ENCODE measurements at places on chromosomes 2 and 18. TPM values are rescaled to one million over a fixed set of nuclear protein-coding genes. Genes with fewer than 3 reads are reported as not detected.
A peak's percentile ranks its signal among the peaks of the same experiment; 100 is the strongest.

DNA sequence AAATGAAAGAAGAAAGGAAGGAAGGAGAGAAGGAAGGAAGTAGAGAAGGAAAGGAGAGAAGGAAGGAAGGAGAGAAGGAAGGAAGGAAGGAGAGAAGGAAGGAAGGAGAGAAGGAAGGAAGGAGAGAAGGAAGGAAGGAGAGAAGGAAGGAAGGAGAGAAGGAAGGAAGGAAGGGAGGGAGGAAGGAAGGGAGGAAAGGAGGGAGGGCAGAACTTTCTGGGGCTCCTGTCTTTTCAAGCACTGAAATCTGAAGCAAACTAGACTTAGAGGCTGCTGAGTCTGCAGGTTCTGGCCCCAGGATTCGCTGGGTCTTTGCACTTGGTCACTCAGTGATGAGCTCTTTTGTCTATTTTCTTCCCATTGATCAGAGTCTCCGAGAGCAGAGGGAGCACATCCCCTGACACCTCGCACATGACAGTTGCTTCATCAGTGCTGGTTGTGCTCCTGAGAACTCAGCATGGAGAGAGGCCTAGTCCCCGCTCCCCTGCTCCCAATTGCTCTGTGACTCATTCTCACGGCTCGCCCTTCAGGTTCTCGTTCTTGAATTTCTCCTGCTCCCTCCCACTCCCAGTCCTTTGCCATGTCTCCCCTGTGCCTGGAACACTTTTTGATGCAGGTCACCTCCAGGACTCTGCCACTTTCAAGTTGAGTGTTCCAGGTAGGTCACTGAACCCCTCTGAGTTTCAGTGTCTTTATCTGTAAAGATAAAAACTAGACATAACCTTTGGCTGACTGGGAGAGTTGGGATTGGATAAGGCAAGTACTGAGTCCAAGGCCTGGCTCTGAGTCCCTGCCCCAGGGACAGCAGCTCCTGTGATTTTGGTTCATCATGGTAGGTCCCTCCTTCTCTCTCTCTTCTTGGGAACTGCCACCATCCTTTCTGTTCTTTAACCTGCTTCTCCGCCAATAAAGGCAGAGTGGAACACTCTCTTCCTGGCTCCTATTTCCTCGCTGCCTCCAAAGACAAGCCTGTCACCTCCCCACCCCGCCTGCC, 55.2 kb downstream of the TNP1 start:
- no peak for DNase-seq

- peak; percentile 14 for DNase-seq
These were observed 319.9 kb upstream of the SLC14A2 start for GRCh38 chr18:45295388-45295787.

DNA sequence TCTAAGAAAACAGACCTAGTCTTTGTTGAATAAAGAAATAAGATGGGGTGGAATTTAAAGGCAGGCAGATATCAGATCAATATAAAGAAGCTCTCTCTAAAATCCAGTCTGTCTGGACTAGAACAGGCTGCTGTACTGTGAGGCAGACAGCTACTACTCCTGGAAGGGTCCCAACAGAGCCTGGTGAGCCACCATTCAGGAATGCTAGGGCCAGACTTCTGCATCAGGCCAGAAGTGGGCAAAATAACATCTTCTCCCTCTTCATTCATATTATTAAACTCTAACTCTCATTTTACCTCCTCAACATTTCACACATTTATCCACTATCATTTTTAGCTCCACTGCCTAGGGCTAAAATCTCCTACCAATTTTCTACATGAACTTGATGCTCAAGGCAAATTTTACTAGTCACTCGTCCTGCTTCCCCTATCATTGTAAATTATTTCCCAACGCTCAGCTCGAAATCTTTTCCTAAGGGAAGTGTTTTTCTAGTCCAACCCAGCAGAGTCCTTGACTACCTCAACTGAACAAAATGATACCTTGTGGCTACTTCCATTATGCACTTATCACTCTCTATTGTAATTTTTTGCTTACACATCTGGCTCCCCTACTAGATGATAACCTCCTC, 45.2 kb upstream of the GLS start:
- DNase-seq: no peak

DNA sequence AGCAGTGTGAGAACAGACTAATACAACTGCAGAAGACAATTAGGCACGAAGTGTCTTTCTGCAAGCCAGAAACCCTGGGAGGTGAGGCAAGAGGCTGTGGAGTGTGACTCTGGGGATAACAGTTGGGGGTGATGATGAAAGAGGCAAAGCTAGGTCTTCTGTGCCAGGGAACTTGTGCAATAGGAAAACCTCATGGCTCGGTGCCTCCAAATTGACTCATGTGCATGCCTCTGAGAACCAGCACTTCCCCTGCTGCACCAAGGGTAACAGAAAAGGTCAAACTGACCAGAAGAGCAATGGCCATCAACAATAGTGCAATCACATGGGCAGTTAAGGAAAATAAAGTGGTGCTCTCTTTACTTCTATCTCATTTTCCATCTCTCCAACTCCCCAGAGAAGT, 136.4 kb downstream of the SCG2 start:
- no peak for DNase-seq

GRCh38 chr2:229137639-229138038, 133.4 kb downstream of the PID1 start:
- no peak for DNase-seq

DNA sequence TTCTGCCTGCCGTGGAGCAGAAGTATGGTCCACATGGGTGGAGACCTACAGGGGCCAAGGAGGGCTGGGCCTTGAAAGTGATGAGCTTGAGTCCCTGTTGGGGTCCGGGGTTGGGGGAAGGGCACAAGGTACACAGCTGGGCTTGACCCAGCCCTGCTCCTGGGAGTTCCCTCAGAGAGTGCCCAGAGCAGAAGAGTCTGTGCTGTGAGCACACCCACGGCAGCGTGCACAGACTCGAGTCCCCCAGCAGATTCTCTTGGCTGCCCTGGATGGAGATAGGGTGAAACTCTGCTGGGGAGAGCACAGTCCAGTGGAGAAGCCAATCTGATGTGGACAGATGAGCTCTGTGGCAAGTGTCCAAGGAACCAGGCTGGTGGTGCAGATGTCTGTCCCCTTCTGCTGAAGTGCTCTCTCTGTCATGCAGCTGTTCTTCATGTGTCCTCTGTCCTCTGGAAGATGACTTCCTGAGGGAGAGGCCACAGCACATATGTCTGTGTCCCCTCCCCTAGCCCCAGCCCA, 27.5 kb downstream of the INPP4A start:
- DNase-seq: peak; percentile 88

DNA sequence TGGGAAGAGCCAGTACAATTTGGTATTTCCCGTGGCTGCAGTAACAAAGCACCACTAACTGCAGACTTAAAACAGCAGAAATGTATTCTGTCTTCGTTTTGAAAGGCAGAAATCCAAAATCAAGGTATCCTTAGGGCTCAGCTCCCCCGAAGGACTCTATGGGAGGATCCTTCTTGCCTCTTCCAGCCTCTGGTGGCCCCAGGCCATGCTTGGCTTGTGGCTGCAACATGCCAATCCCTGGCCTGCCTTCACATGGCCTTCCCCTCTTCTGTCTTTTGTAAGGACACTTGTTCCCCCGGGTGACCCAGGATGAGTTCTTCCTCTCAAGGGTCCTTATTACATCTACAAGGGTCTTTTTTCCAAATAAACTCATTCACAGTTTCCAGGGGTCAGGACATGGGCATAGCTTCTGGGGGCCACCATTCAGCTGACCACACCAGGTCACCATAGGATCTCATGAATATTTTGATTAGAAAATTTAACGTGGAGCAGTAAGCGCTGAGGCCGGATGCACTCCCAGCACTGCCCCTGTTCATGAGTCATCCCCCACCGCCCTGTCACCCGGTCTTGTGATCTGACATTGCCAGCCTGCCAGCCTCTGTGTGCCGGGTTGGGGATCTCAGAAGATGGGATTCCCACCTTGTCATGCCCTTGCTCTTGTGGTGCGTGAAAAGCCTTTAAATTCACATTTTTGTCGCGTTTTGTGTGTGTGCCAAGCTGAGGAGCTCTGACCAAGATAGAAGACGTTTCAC, 61.2 kb upstream of the B3GNT7 start:
- DNase-seq: no peak

- no peak for DNase-seq
These were observed 863 bp downstream of the ECEL1 start for GRCh38 chr2:232486558-232487384.

Gene SCN9A
- total RNA-seq: 11.1 TPM

Gene ABCG8
- total RNA-seq: not detected

Gene BOLL
- total RNA-seq: 2.8 TPM

Gene TUBB6
- 273 TPM for total RNA-seq

Gene MTCL1
- 36.9 TPM for total RNA-seq

Gene TSPYL6
- total RNA-seq: 0.21 TPM
